ENCODE measurements at places on chromosomes 11 and 22.
A peak's percentile ranks its signal among the peaks of the same experiment; 100 is the strongest.

- DNase-seq = peak; percentile 39
- H3K27me3 ChIP-seq = peaks cover 3% of the 10 kb centered on the region
- no peaks in the 10 kb centered on the region for H3K36me3 ChIP-seq
- no peak overlapping the region for H3K4me3 ChIP-seq
Observed at GRCh38 chr11:125348674-125349309, 147.3 kb downstream of the FEZ1 start.

DNA sequence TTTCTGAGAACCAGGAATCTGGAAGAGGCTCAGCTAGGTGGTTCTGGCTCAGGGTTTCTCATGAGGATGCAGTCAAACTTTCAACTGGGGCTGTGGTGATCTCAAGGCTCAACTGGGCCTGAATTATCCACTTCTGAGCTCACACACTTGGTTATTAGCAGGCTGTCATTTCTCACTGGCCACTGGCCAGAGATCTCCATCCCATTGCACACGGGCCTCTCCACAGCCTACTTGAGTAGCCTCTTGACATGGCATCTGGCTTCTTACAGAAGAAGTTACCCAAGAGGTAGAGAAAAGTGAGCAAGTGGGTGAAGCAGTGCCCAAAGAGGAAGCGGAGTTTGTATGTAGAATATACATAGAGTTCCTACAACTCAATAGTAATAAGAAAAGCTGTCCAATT, 16.0 kb downstream of the CALCA start:
- no peaks in the 10 kb centered on the region for H3K27me3 ChIP-seq
- H3K27ac ChIP-seq = no peak overlapping the region
- H3K4me3 ChIP-seq = no peak overlapping the region
- no peak for DNase-seq

- no peaks in the 10 kb centered on the region for H3K36me3 ChIP-seq
- no peak overlapping the region for H3K4me3 ChIP-seq
- no peaks in the 10 kb centered on the region for H3K4me1 ChIP-seq
- peaks cover 24% of the 10 kb centered on the region for H3K27me3 ChIP-seq
- DNase-seq = no peak
Observed at GRCh38 chr11:125114518-125114917, 3.1 kb upstream of the TMEM218 start.

DNA sequence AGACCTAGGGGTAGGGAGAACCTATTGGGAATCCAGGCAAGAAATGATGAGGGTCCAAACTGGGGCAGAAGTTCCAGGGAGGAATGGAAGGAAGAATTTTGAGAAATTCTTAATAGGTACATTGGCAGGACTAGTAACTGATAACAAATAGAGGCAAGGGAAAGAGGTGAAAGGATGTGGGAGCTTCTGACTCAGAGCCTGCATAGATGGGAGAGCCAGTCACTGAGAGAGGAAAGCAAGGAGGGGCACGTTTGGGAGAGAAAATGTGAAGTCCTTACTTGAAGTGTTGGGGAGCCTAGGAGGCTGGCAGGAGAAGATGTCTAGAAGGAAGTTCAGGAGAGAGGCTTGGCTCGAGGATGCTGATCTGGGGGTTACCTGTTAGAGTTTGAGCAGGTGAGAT, 104.6 kb upstream of the NCAM1 start:
- H3K27me3 ChIP-seq = no peaks in the 10 kb centered on the region
- no peak overlapping the region for H3K4me3 ChIP-seq
- no peak for DNase-seq
- H3K4me1 ChIP-seq = no peaks in the 10 kb centered on the region
- no peak overlapping the region for H3K27ac ChIP-seq

- peaks cover 18% of the 10 kb centered on the region for H3K4me1 ChIP-seq
- H3K27ac ChIP-seq = no peak overlapping the region
- no peaks in the 10 kb centered on the region for H3K36me3 ChIP-seq
- no peak overlapping the region for H3K4me3 ChIP-seq
- peak; percentile 8 for DNase-seq
Observed at GRCh38 chr11:291281-292210, 2.6 kb downstream of the PGGHG start.

GRCh38 chr11:12818333-12819015, 144.3 kb downstream of the TEAD1 start:
- no peak for DNase-seq
- no peaks in the 10 kb centered on the region for H3K27me3 ChIP-seq
- H3K4me3 ChIP-seq = no peak overlapping the region
- H3K4me1 ChIP-seq = peaks cover 21% of the 10 kb centered on the region
- no peak overlapping the region for H3K27ac ChIP-seq

DNA sequence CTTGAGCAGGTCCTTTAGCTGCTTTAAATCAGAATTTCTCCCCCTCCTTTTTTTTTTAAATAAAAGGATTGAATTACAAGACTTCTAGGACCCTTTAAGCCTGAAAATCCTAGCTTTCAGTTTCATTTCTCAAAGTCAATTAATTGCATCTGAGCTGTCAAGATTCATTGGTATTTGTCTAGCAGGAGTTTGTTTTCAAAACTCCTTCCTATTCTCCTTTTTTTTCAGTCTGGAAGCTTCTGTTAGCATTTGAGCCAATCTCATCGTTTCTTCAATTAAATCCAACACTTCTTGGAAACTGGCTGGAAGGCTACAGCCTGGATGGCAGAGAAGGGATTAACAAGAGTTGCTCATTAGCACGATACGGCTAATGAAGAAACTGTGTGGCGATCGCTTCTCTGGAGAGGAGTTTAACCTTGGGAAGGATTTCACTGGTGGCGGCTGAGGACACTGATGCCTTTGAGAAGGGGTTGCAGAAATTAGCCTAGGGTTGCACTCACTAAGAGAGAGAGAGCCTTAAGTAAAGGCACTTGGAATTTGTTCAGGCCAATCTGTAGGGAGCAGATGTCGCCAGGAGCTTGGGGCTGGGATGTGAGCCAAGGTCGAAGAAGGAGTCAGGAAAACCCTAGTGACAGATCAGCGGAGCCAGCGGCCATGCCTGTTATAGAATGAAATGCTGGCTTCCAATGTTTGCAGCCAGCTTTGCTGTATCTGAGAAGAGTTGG, 43.8 kb upstream of the API5 start:
- H3K27me3 ChIP-seq = no peaks in the 10 kb centered on the region
- DNase-seq = no peak
- H3K4me3 ChIP-seq = no peak overlapping the region
- H3K4me1 ChIP-seq = no peaks in the 10 kb centered on the region
- no peak overlapping the region for H3K27ac ChIP-seq
- no peaks in the 10 kb centered on the region for H3K36me3 ChIP-seq

DNA sequence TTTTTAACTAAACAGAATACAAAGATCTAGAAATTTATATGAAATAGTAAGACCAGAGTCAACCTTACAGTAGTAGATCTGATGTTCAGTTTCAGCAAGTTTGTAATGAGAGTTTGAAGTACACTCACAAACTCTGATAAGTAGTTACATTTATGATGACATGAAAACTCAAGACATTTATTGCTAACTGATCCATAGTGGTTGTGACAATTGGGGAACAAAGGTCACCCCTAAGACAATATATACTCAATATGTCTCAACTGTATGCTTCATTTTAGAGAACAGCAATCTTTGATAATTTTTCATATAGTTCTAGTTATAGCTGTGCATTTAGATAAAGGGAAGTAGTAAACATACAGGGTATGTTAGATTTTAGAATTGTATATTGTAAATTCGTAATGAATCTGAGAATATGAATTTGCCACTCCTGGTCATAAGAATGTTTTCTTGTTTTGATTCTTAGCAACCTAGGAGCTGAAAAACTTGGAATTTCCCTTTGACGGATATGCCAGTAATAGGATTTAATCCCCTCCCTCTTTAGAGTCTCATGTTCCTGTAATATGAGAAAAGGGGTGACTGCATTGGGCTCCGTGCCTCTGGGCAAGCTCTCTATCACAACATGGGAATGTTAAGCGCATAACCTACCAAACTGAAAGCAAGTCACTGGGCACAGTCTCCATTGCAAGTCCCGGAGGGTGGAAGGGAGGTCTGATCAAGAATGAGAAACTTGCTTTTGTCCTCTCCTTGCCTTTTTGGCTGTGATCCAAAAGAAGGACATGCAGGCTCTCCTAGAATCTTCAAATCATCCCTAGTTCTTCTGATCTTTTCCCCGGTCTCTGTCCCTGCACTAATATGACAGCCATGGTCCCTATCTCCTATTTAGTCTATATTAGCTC, 11.4 kb downstream of the OR10D3 start:
- H3K36me3 ChIP-seq = no peaks in the 10 kb centered on the region
- H3K27ac ChIP-seq = peak overlapping the region; percentile 28
- H3K4me1 ChIP-seq = no peaks in the 10 kb centered on the region
- no peaks in the 10 kb centered on the region for H3K27me3 ChIP-seq
- no peak overlapping the region for H3K4me3 ChIP-seq
- DNase-seq = no peak

DNA sequence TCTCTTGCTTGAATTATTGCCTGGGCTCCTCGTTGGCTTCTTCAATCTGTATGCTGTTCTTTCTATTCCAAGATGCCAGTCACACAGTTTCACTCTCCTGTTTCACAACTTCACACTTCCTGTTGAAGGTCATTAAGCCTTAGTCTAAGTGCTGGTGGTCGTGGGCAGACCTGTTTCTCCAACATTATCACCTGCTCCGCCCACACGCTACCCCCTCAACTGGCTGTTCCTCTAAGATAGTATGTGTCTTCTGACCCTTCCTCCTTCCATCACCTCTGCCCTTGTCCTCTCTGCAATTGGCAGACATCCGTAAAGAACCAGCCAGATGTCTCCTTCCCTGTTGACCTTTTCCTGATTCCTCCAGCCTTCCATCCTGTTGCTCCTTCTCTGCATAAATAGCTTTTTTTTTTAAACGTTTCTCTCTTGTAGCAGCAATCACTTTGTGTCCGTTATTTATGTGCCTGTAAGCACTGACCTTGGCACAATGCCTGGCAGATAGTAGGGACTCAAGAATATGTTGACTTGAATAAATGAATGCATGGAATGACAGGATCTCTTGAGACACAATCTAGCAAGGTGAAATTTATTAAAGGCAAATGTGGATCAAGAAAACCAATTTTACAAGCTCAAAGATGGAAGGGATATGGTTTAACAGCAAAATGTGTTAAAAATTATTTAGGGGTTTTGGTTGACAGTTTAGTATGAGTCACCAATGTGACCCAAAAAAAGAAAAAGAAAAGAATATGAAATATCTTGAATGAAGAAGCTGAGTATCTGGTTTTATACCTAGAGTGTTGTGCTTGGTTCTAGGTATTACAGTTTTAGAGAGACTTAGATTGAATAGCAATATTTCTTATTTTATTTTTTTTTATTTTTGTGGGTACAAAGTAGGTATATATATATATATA, 12.6 kb downstream of the DIXDC1 start:
- H3K27me3 ChIP-seq = no peaks in the 10 kb centered on the region
- H3K27ac ChIP-seq = no peak overlapping the region
- H3K4me1 ChIP-seq = no peaks in the 10 kb centered on the region
- DNase-seq = no peak
- H3K36me3 ChIP-seq = no peaks in the 10 kb centered on the region

- DNase-seq = no peak
- H3K4me3 ChIP-seq = no peak overlapping the region
- H3K36me3 ChIP-seq = no peaks in the 10 kb centered on the region
- H3K4me1 ChIP-seq = no peaks in the 10 kb centered on the region
- H3K27me3 ChIP-seq = no peaks in the 10 kb centered on the region
Observed at GRCh38 chr11:119478711-119479285, 55.8 kb upstream of the THY1 start.

DNA sequence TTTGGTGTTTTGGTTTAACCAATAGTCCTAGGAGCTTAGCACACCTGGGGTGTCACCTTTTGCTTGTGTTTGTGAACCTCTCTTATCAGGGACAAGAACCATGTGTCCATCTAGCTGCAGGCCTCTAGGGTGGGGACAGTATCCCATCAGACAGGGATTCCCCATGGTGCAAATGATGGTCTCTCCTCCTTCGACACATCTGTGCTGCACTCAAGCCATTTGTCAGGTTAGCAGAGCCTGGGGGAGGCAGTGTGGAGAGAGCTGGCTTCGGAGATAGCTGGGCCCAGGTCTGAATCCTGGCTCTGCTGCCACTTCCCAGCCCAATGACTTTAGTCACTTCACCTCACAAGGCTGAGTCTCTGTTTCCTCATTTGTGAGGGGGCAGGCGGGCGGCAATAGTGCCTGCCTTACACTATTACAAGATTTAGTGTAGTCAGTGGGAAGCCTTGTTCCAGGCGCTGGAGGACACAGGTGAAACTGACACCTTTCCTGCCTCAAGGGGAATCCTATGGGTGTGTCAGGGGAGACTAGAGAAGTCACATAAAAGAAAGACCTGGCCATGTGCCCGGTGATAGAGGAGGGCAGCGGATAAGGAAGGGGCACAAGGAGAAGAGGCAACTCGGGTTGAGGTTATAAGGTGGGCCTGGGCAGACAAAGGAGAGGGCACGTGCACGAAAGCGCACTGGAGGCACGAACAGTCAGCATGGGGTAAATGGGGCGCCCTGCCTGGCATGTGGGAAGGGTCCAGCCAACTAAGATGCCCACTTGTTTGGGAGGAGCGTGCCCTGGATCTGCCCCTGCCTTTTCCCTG, 12.6 kb downstream of the KLHL35 start:
- no peak overlapping the region for H3K27ac ChIP-seq
- no peaks in the 10 kb centered on the region for H3K4me1 ChIP-seq
- no peaks in the 10 kb centered on the region for H3K36me3 ChIP-seq
- H3K27me3 ChIP-seq = no peaks in the 10 kb centered on the region
- peak; percentile 35 for DNase-seq

GRCh38 chr11:9803685-9804418, 140.0 kb downstream of the SWAP70 start:
- no peaks in the 10 kb centered on the region for H3K36me3 ChIP-seq
- H3K27ac ChIP-seq = peak overlapping the region; percentile 61
- DNase-seq = no peak
- H3K27me3 ChIP-seq = no peaks in the 10 kb centered on the region

DNA sequence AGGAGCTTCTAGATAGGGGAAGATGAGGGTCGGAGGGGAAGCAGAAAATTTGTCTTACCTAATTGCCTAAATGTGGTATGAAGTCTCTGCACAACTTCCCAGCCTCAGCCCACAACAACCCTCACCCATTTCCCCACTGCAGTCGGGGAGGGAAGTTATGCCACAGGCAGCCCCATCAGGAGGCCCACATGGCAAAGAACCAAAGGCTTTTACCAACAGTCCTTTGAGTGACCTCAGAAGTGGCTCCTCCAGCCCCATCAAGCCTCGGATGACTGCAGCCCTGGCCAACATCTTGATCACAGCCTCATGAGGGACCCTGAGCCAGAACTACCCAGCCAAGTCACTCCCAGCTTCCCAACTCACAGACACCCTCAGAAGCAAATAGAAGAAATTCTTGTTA, 54.8 kb downstream of the CHST1 start:
- no peaks in the 10 kb centered on the region for H3K36me3 ChIP-seq
- no peak for DNase-seq
- H3K27ac ChIP-seq = no peak overlapping the region
- H3K27me3 ChIP-seq = no peaks in the 10 kb centered on the region
- no peak overlapping the region for H3K4me3 ChIP-seq

- H3K4me3 ChIP-seq = no peak overlapping the region
- no peak for DNase-seq
- H3K27ac ChIP-seq = peak overlapping the region; percentile 1
- H3K27me3 ChIP-seq = no peaks in the 10 kb centered on the region
- H3K4me1 ChIP-seq = peaks cover 14% of the 10 kb centered on the region
Observed at GRCh38 chr11:2311353-2312133, 9.7 kb downstream of the TSPAN32 start.

GRCh38 chr11:1969035-1969434, 21.9 kb downstream of the MRPL23 start:
- DNase-seq = no peak
- no peaks in the 10 kb centered on the region for H3K36me3 ChIP-seq

GRCh38 chr11:76152741-76153570, 53.3 kb downstream of the WNT11 start:
- peaks cover 13% of the 10 kb centered on the region for H3K4me1 ChIP-seq
- no peaks in the 10 kb centered on the region for H3K36me3 ChIP-seq
- no peak overlapping the region for H3K4me3 ChIP-seq
- H3K27me3 ChIP-seq = no peaks in the 10 kb centered on the region
- no peak overlapping the region for H3K27ac ChIP-seq

Measured in transverse colon (tissue), 4 donors.